Glomerular endothelial cell (primary cell): ENCODE measurements at places on chromosomes 5 and 9. TPM values are rescaled to one million over a fixed set of nuclear protein-coding genes. Genes with fewer than 3 reads are reported as not detected.

- no peak for DNase-seq
Observed at GRCh38 chr9:10753474-10753873, 140.7 kb upstream of the PTPRD start.

DNA sequence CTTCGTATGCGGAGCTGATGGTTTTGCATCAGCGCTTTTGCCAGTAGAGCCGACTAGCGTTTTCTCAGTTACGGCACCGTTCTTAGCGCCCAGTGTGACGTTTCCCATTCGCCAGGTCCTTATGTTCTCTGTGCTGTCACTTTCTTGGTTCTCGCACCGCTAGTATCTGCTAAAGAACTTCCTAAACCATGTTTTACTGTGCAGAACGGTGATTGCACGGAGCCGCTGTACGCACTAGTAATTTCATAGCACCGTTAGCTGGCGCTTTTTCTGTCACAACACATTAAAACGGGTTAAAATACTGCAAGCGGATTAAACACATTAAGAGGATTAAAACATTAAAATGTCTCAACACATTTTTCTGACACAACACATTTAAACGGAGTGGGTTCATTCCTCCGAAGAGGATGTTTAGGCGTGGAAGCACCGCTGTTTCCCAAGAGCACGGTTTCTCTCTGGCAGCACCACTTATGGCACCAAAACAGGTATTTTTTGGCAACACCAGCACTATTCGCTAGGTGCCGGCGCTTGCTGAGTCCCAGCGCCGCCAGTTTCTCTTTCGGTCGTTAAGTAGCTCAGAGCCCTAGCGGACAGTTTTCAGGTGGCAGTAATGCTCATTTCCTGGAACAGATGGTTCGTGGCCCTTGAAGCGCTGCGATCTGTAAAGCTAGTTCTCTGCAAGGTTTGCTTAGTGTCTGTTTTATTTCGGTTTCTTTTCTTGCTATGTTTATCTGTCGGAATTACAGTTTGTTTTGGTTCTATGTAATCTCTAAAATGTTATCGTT, 20.3 kb downstream of the ANXA2R start:
- DNase-seq: no peak

DNA sequence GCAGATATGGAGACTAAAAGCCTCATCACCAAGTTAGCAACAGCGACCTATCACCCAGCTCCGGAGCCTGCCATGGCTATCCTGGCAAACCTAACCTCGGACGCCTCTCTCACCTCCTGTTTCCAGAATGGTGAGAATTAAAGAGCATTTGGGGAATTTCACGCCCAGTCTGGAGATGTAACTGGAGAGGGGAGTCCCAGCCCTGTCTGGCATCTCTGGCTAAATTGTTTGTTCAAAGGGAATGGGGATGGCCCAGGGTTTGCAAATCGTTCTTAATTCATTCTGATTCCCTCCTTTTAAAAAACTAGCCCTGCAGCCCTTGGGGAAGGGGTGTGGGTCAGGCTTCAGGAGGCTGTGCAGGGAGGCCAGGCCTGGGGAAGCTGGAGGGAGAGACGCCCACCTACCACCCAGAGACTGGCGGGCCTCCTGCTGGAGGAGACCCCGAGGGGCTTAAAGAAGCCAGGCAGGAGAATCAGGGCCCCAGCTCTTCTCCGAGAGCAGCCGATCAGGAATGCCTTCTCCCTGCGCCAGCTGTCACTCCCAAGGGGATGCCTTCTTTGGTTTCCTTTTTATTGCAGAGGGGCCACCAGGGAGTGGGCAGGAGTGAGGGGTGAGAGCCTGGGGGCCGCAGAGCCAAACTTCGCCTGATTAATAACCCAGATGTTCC, 964 bp upstream of the COL5A1 start:
- DNase-seq: no peak

- no peak for DNase-seq
Observed at GRCh38 chr5:177606071-177607051, 6.4 kb downstream of the B4GALT7 start.

DNA sequence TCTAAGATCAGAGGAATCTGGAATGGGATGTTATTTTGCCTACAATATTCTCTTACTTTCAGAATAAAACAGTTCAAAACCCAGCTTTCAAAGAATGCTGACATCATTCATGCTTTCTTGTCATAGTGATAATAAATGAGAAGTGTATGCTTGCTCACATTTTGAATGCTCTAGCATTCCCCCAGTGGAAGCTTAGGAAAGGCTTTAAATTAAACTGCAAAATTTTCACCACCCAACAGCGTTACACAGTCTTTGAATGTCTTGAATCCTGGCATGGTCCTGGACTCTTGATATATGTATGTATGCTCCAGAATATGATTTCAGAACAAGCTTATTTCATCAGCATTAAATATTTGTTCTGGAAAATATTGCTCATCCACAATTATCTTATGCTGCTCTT, 964.3 kb upstream of the NUDT12 start:
- no peak for DNase-seq

- no peak for DNase-seq
Observed at GRCh38 chr5:175828651-175829050, 42.7 kb upstream of the CPLX2 start.

DNA sequence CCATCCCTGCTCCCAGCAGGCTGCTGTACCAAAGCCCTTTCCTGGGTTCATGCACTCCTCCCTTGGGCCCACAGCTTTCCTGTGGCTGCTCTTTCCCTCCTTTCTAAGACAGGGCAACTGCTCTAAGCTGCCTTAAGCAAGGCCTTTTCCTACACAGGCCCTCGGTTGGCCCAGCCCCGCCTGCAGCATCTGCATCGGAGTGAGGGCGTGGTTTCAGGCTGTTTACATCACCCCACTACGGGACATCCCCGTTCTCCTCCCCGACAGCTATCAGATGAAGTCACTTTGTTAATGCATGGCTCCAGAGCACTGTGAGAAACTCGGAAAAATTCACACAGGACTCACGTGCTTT, 3.4 kb downstream of the DPH7 start:
- DNase-seq: no peak

- DNase-seq: no peak
Observed at GRCh38 chr9:109640580-109641371, 139.2 kb upstream of the PALM2AKAP2 start.

- no peak for DNase-seq
Observed at GRCh38 chr5:37002176-37002751, 125.7 kb downstream of the NIPBL start.

GRCh38 chr9:131837316-131837715, 97.4 kb upstream of the RAPGEF1 start:
- DNase-seq: no peak

GRCh38 chr5:30401479-30402058, 791.9 kb upstream of the CDH6 start:
- DNase-seq: no peak

- DNase-seq: no peak
Observed at GRCh38 chr9:136665704-136666371, 3.1 kb downstream of the EGFL7 start.

DNA sequence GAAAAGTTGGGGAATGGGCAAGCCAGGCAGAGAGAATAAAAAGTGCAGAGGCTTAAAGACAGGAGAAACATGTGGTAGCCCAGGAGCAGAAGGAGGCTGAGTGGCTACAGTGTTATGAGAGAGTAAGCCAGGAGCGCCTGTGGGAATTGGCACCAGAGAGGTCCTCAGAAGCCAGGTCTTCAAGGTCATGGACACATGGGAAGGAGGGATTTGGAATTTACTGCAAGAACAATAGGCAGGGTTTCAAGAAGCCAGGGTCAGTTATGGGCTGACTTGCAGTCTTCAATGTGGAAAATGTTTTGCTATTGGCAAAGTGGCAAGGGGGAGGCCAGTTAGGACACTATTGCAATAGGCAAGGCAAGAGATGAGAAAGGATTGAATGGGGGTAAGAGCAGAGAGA, 29.3 kb downstream of the ERAP1 start:
- DNase-seq: no peak

- DNase-seq: no peak
Observed at GRCh38 chr9:130536701-130537107, 42.7 kb upstream of the FUBP3 start.

DNA sequence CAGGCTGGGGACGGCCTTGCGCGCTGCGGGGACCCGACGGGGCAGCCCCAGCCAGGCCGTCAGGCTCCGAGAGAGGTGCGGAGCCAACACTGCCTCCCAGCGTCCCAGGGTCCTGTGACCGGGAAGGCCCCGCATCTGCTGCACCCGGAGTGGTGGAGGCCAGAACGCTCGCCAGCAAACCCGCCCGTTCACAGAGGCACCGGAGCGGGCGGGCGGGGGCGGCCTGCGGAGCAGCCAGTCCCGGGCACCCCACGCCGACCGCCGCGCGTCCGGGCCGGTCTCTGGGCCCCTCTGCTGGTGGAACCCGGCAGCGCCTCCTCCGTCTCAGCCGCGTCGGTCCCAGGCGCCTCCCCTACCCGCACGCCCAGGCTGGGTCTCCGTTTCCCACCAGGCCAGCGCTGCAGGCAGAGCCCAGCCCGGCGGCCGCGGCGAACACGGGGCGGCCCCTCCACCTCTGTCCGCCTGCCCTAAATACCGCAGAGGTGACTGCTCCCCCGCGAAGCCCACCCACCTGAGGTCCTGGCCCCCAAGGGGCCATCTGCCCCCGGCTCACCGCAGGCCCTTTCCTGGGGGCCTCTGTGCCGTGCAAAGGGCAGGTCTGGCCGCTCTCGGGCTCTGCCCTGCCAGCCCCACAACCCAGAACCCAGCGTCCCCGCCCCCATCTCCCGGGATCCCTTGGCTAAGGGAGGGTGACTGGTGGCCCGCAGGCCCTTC, 15.9 kb downstream of the EXD3 start:
- no peak for DNase-seq

DNA sequence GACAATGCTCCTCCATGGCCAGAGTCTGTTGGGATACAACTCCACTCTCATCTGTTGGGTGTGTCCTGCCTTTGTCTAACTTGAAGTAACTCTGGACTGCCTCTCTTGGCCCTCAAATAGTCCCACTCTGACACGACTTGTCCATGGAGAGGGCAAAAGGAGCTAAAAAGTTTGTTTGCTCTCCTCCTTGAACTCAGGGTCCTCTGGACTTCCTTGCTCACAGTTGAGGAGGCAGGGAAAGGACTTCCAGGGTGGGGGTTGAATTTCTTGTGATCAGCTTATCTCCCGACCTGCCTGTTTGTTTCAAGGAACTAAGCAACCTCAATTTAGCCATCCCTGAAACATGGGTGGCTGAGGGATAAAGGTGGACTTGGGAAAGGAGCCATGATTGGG, 11.7 kb downstream of the DNAJB5 start:
- DNase-seq: no peak

DNA sequence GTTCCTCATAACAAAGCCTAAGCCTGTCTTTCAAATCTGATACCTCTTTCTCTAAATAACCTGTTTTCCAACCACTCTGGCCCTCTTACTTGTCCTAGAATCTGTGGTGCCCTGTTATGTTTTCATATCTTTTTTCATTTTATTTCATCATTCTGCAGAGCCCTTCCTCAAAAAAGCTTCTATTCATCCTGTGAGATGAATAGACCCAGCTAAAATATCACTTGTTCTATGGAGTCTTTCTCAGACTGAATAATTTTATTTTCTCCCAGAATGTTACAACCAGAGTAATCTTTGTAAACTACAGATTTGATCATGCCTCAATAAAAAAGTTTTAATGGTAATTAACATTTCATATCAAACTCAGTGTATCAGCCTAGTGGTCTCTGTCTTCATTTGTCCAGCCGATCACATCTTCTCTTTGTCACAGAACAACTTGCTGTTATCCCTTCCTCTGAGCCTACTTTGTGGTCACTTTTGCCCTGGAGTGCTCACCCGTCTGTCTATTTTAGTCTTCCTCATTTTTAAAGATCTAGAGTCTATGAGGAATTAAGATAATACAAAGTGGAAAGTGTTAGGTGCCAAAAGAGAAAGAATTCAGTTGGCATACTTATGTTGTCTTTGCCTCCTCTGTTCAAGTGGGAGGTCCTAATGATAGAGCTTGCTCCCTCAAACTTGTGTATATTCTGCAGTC, 77.8 kb downstream of the ZCCHC7 start:
- DNase-seq: no peak

DNA sequence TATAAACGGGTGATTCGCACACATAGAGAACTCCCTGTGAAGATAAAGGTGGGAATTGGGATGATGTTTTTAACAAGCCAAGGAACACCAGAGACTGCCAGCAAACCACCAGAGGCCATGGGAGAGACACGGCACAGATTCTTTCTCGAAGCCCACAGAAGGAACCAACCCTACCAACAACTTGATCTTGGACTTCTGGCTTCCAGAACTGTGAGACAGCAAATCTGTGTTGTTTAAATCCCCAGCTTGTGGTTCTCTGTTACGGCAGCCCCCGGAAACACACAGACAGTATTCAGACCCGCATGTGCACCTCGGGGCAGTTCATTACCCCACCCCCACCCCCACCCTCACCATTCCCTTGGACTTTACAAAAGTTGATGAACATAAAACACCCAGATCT, 12.8 kb downstream of the AMBP start:
- no peak for DNase-seq

DNA sequence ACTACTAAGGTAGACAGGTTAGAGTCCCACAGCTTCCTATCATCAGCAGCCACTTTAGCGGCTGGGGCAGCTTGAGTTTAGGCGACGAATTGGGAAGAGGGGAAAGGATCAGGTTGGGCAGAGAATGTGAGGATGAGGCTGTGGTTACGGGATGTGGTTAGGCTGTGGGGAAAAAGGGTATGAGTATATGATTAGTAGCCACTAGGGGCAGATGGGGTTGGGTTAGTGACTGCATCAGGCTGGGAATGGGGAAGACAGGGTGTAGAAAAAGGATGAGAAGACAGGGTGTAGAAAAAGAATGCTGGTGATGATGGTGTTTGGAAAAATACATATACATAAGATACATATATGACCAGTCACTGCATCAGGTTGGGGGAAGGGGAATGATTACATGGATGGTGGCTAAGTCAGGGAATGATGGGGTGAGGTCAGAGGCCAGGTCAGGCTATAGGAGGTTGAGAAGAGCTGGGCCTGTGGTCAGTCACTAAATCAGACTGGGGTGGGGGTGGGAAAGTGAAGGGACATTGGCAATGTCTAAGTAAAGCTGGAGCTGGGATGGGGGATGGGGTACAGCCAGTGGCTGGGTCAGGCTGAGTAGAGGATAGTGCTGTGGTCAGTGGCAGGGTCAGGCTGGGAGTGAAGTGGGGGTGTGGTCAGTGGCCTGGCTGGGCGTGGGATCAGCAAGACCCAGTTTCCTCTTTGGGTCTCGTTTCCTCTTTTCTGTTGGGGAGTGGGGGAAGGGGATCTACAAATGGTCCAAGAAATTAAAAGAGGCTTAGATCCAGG, 2.1 kb downstream of the TLN1 start:
- no peak for DNase-seq

DNA sequence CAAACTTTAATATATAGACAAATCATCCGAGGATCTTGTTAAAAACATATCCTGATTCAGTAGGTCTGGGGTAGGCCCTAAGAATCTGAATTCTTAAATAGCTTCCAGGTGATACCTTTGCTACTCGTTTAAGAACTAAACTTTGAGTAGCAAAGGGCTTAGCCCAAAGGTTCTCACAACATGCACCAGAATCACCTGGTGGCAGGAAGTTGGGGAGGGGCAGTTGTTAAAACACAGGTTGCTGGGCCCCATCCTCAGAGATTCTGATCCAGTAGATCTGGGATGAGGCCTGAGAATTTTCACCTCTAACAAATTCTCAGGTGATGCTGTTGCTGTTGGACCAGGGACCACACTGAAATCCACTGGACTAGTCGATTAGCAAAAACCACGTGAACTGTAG, 20.0 kb upstream of the RGMB start:
- no peak for DNase-seq

The NEUROG1 gene
- not detected in 2 replicates for total RNA-seq

The LCN1 gene
- not detected in 2 replicates for total RNA-seq

The AIF1L gene
- total RNA-seq: 3.1 and 6.4 TPM in 2 replicates

The ADAMTS12 gene
- total RNA-seq: 4.3 and 10.9 TPM in 2 replicates

The PCDHGA1 gene
- 0.39 and 1.2 TPM in 2 replicates for total RNA-seq

The TAF11L10 gene
- total RNA-seq: not detected in 2 replicates

The EPB41L4A gene
- total RNA-seq: 26.5 and 33.8 TPM in 2 replicates

The SCGB3A2 gene
- total RNA-seq: not detected in 2 replicates

The BSPRY gene
- total RNA-seq: not detected in 2 replicates

The GDNF gene
- total RNA-seq: 0.10 TPM in 1 of 2 replicates, not detected in the other

The CYFIP2 gene
- total RNA-seq: 26.7 and 47.5 TPM in 2 replicates
